ENCODE measurements at places on chromosomes 12 and 14.

DNA sequence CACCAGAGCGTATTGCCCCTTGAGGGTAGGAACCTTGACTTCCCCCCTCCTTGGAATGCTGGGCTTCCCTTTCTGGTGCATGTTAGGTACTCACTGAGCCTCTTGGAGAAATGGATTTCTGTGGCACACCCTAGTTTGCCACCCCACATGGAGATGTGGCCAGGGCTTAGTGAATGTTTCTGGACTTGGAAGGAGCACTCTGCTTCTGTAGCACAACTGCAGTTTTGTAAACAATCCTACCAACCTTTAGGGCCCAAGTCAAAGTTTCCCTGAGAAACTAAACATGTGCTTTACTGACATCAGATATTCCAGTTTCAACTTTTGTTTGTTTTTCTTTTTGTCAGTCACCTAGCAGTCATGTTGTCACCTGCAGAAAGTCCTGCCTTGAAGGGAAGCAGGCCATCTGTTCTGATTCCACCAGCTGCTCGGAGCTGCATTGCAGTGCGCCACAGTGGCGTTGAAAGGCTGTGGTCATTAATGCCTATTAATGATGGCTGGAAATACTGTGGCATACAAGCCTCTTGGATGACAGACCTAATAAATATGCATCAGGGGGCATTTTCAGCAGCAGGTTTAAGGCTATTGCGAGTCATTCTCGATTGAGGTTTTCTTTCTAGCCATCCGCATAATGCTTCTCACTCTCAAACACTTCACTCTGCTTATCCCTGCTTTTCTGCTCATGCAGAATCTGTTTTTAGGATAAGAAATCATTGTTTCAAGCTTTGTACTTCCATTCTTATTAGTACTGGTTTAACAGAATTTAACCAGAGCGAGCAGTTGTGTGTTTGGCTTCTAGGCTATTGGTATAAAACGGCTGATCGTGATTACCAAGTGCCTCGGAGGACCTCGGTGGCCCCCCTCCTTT, 7.8 kb downstream of the PELI2 start:
- DNase-seq = no peak

DNA sequence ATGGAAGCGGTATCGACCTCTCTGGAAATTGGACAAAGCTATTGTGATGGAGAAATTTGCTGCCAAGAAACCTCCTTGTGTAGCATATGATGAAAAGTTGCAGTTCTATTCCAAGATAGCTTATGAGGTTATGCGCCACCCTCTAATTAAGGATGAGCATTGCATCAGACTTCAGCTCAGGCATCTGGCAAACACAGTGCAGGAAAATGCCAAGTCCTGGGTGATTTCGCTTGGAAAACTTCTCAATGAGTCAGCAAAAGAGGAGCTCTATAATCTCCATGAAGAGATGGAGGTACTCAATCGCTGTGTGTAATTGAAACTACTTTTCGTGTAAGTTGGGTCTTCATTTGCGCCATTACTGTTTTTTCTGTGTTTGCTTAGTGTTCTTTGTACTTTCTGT, 51.2 kb downstream of the DNAH10 start:
- DNase-seq = no peak

DNA sequence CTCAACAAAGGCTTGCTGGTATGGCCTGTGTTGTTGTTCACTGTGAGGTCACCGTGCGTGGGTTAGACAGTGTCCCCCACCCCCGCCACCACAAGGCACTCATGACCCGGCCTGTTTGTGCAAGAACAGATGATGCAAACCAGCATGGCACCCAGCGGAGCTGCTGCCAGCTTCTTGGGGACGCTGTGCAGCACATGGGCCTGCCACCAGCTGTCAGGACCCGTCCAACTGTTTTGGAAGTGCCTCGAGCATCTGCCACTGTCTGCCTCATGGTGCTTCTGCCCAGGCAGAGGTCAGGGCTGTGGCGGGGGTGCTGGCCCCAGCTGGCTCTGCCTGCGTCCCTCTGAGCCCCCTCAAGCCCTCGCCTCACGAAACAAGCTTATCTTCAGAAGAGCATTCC, 1.5 kb downstream of the ASB2 start:
- DNase-seq = no peak

DNA sequence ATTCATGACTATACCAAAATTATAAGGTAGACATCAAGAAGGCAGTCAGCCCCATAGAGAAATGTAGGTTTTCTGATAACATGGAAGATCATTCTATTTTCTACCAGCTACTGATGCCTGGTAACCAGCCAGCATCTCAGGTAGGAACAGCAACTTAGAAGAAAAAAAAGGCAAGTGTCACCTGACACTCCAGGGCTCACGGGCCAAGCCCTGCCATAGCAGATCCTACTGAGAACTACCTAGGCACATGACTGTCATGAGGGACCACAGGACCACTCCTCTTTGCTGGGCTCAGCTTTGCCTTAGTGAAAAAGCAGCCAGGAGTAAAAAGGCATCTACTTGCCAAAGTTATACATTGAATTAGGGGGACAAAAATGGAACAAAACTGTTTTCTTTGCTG, 33.4 kb downstream of the CORO1C start:
- DNase-seq = no peak

DNA sequence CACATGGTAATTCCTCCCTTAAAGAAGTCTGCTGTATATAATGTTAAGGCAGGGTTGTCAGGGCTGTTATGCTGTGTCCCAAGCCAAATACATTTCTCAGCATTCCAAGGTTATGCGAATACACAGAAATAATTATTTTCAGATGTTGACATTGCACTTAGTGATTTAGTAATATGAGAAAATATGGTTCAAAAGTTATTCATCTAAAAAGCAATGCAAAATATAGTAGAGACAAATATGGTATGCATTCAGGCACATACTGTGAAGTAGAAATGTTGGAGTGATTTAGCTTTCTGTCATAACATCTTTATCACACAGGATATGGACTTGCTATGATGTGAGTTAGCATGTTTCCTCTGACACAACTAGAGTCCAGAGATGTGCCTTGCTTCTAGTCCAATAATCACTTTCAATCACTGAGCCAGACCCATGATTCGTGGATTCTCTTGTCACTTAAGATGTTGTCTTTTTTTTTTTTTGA, 70.0 kb downstream of the PDE3A start:
- no peak for DNase-seq
